ENCODE measurements at places on chromosomes 12 and 14.

- DNase-seq, result no peak
Observed at GRCh38 chr12:64652346-64652745, 42.1 kb downstream of the RASSF3 start.

GRCh38 chr14:24818058-24818822 lies 184.2 kb upstream of the GZMB start:
- DNase-seq, result no peak

- DNase-seq, result no peak
Observed at GRCh38 chr12:56001487-56002100, 4.5 kb downstream of the SUOX start.

- DNase-seq, result no peak
Observed at GRCh38 chr14:46259536-46259935, 392.0 kb downstream of the RPL10L start.

All from hypothalamus (tissue), 51 donors.